Left kidney (tissue), 8 donors: ENCODE measurements at places on chromosomes 11 and 22. TPM values are rescaled to one million over a fixed set of nuclear protein-coding genes. Genes with fewer than 3 reads are reported as not detected.

- DNase-seq, result no peak
Measured at GRCh38 chr11:65778901-65779668, 1.7 kb downstream of the AP5B1 start.

GRCh38 chr11:96318399-96318798, 24.6 kb downstream of the MAML2 start:
- DNase-seq, result no peak

GRCh38 chr11:746289-747157, 741 bp upstream of the TALDO1 start:
- no peak for DNase-seq

- no peak for DNase-seq
Measured at GRCh38 chr22:26476705-26477340, 6.8 kb downstream of the HPS4 start.

MRGPRX3 gene
- polyA plus RNA-seq, result not detected
